ENCODE measurements at places on chromosomes 2 and 18. TPM values are rescaled to one million over a fixed set of nuclear protein-coding genes. Genes with fewer than 3 reads are reported as not detected.

GRCh38 chr18:6648581-6648980 lies 80.9 kb upstream of the ARHGAP28 start:
- no peaks in the 10 kb centered on the region for H3K36me3 ChIP-seq
- H3K27me3 ChIP-seq: no peaks in the 10 kb centered on the region
- DNase-seq: no peak
- no peak overlapping the region for H3K27ac ChIP-seq

GRCh38 chr2:149954981-149955600 lies 367.5 kb upstream of the MMADHC start:
- H3K36me3 ChIP-seq: no peaks in the 10 kb centered on the region
- H3K4me3 ChIP-seq: no peak overlapping the region
- H3K4me1 ChIP-seq: no peaks in the 10 kb centered on the region
- no peaks in the 10 kb centered on the region for H3K27me3 ChIP-seq

GRCh38 chr2:38940746-38941145 lies 51.1 kb downstream of the ARHGEF33 start:
- H3K36me3 ChIP-seq: no peaks in the 10 kb centered on the region
- no peaks in the 10 kb centered on the region for H3K4me1 ChIP-seq
- no peak for DNase-seq
- H3K4me3 ChIP-seq: no peak overlapping the region

DNA sequence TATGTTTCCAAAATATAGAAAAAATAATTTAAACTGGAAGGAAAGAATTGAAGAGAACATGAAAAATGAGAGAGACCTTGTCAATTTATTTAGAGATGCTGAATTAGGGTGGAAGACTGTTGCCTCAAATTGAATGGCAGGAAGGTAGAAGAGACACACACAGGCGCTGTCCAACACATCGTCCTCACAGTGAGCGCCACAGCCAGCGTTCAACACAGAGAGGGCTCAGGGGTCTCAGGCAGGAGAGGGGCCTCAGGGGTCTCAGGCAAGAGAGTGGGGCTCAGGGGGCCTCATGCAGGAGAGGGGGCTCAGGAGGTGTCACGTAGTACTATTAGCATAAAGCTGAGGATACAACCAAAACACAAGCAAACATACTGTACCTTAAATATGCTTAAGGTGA lies 65.7 kb downstream of the TMEM18 start:
- no peaks in the 10 kb centered on the region for H3K27me3 ChIP-seq
- no peak overlapping the region for H3K27ac ChIP-seq
- DNase-seq: no peak

DNA sequence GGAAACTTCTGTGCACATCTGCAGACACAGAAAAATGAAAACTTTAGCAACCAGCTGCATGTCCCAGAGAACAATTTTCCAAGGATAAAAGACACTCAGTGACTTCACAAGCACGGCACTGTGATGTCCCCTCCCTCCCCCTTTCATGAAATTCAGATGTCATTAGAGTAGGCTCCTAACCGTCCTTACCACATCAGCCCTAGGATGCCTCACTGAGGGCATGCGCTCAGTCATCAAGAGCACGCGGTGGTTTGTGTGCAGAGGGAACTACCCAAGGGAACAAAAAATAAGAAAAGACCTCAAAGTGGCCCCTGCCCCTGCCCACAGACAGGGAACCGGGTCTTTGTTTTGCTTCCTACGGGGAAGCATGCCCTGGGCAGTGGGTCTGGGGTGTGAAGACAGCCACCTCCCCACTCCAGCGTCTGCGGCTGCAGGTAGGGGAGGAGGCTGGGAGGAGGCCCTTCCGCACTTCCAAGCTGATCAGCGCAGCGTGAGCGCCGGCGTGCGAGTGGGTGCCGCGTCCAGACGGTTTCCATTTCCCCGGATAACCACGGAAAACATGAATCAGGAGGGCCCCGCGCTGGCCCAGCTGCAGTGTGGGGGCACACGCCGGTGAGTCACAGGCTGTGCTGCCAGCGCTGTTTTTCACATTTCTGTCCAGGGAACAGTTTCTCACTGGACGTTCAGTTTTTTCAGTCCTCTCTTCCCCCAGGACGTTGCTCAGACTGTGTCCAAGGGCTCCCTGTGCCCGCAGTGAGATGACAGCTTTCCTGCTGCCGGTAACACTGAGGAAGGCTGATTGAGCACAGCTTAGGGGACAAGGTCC lies 70.6 kb downstream of the COPS8 start:
- peaks cover 2% of the 10 kb centered on the region for H3K4me1 ChIP-seq
- no peak overlapping the region for H3K4me3 ChIP-seq
- no peak for DNase-seq
- H3K36me3 ChIP-seq: no peaks in the 10 kb centered on the region
- H3K27me3 ChIP-seq: no peaks in the 10 kb centered on the region

- no peaks in the 10 kb centered on the region for H3K36me3 ChIP-seq
- no peak for DNase-seq
- H3K27ac ChIP-seq: no peak overlapping the region
- no peaks in the 10 kb centered on the region for H3K4me1 ChIP-seq
- H3K4me3 ChIP-seq: no peak overlapping the region
These were observed 78.6 kb downstream of the PTPRM start for GRCh38 chr18:7645756-7646155.

DSC3 gene
- polyA plus RNA-seq: 0.27 TPM
